ENCODE measurements at places on chromosomes 16 and 17.

GRCh38 chr17:11298401-11298800, 57.4 kb downstream of the SHISA6 start:
- no peak for DNase-seq

DNA sequence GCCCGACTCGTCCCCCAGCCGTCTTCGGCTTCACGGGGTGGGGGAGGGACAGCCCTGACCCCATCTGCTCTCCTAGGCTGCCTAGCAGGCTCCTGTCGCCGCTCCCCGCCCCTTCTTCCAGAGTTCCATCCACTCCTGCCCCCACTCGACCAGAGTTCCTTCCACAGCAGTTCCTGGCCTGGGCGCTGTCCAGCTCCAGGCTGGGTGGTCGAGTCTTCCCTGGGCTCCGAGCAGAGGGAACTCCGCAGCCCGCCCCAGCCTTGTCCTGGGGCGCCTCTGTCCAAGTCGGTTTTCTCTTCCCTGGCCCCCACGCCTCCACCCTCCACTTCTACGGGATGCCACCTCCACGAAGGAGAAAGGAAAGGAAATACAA, 1.4 kb downstream of the PYY start:
- no peak for DNase-seq

- DNase-seq, result no peak
Measured at GRCh38 chr17:4676791-4677190, 27.1 kb downstream of the PELP1 start.

- DNase-seq, result no peak
Measured at GRCh38 chr17:29669266-29669665, 46.6 kb upstream of the CORO6 start.

GRCh38 chr17:56659622-56660021, 66.1 kb downstream of the NOG start:
- no peak for DNase-seq

- DNase-seq, result peak; percentile 41
Measured at GRCh38 chr17:46020023-46020761, 21.1 kb downstream of the STH start.
